ENCODE measurements at places on chromosomes 7 and 10.
A peak's percentile ranks its signal among the peaks of the same experiment; 100 is the strongest.

GRCh38 chr7:17680026-17680425 is 260.3 kb downstream of the SNX13 start:
- DNase-seq: peak; percentile 96

- no peak for DNase-seq
These were observed 96.5 kb downstream of the STRA8 start for GRCh38 chr7:135330088-135330487.

DNA sequence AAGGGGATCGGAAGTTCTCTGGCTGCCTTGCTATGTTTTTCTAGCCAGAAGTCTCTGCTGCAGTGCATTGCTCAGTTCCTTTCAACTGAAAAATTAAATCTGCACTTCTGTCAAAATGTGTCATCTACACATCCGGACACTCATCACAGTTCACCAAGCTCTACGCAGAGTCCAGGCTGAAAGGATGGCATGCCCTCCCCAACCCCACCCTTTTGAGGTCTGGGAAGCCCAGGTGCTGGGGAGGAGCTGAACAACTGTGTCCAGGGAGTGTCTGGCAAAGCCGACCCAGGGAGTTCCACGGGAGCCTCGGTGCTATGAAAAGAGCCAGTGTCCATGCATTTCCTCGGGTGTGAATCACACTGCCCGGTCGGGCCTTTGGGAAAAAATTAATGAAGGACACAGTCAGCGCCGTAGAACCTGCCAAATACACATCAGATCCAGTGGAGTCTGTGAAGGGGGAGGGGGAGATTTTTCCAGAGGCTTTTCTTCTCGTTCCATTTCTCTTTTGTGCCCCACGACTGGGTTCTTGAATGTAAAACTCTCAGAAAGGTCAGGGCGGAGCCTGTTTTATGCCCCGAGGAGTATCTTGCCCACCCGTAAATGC is 757 bp upstream of the PALS2 start:
- peak; percentile 69 for DNase-seq

- peak; percentile 15 for DNase-seq
These were observed 137.4 kb upstream of the KCNMA1 start for GRCh38 chr10:77774940-77775391.

GRCh38 chr7:134778941-134779740 is at the start of gene CALD1:
Gene CALD1, plus strand, starts transcription at chr7:134779634. Its CDS starts 88,100 bp downstream, at chr7:134867734.
- DNase-seq: peak; percentile 100

GRCh38 chr7:42161110-42161509 is 75.9 kb downstream of the GLI3 start:
- no peak for DNase-seq

- DNase-seq: no peak
These were observed 89.9 kb downstream of the KAT6B start for GRCh38 chr10:74916283-74916682.

DNA sequence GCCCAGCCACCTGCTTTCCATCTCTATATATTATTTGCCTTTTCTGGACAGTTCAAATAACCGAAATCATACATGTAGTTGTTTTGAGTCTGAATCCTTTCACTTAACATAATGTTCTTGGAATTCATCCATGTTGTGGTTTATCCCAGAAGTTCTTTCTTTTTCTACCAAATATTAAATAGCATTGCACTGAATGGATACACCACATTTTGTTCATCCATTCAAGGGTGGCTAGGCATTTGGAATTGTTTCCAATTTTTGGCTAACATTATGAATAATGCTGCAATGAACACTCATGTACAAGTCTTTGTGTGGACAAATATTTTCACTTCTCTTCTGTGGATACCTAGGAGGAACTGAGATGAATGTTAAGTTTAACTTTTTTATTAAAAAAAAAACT is 18.0 kb downstream of the DNAJC1 start:
- DNase-seq: peak; percentile 34

DNA sequence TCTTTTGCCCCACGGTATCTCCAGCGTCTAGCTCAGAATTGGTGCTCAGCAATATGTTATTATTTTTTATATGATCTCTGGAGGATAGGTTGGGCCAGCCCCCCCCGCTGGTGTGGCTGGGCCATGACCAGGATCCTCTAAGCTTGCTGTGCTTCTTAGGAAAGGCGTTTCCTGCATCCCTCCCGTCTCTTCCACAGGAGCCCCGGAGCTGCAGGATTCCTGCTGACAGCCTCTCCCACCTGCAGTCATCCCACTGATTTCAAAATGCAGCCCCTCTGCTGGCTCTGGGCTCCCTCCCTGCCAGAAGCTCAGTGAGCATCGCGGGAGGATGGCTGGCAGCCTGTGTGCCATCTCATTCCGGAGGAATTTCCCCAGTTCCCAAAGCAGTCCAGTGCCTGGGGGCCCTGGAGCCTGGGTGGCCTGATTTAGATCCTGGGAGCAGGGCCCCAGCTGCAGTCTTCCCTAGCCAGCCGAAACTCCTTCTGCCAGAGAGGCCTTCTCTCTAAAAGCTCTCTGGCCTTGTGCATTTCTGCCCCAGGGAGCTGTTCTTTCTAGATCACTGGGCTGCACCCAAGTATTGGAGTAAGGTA is 21.8 kb upstream of the GOLGA7B start:
- DNase-seq: peak; percentile 65

DNA sequence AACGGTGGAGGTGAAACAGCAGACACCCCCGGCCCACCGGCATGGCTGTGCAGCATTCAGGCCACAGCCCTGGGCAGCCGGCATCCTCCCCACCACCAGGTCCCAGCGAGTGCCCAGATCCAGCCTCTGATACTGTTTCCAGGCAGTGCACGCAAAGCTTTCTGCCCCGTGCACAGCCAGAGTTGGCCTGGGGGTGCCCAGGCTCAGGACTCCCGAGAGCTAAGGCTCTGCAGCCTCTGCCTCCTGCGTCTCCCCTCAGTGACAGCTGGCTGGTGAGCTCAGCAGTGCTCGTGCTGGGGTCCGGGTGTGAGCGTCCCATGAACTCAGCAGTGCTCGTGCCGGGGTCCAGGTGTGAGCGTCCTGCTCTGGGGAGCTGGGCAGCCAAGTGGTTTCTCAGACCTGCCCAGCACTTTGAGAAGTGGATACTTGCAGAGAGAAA is 65.4 kb downstream of the CFAP46 start:
- DNase-seq: no peak

DNA sequence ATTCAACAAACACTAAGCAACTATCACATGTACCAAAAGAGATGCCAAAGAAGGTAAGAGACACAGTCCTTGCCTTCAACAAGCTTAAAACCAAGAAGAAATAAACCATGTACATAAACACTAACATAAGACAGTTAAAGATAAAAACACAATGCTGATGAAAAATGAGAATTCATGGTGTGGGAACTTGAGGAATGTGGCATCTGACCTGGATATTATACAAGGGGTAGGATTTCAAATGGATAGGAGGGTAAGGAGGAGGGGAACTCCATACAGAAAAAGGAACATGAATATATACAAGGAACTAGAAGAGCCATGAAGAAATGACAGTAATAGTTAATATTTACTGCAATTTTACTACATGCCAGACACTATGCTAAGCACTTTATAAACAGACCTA is 11.0 kb downstream of the HIBADH start:
- peak; percentile 49 for DNase-seq

Measured in EH (cell line).